ENCODE measurements at places on chromosomes 5 and 9. TPM values are rescaled to one million over a fixed set of nuclear protein-coding genes. Genes with fewer than 3 reads are reported as not detected.
A peak's percentile ranks its signal among the peaks of the same experiment; 100 is the strongest.

GRCh38 chr9:11962327-11962726 is 730.9 kb upstream of the TYRP1 start:
- DNase-seq, result no peak

Gene OBP2B
- not detected for total RNA-seq

DNA sequence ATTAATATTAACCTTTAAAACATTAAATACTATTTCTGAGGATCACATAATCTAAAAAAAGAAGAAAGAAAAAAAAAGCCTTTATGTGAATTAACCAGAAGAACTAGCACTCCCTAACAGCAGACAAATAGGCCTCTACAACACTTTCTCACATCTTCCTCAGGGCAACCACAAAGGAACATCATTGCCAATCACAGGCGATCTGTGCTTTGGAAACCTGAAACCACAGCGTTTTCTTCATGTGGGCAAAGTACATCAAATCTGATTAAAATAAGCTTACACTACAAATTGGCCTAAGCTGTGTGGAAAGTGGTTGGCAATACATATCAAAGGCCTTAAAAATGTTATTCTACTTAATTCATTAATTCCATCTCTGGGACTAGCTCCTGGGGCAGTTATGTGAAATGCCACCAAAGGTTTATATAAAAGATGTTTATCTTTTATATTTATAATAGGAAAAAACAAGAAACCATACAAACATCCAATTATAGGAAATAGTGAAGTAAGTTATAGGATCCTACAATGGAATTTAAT is 184.8 kb upstream of the TBCA start:
- DNase-seq, result no peak

DNA sequence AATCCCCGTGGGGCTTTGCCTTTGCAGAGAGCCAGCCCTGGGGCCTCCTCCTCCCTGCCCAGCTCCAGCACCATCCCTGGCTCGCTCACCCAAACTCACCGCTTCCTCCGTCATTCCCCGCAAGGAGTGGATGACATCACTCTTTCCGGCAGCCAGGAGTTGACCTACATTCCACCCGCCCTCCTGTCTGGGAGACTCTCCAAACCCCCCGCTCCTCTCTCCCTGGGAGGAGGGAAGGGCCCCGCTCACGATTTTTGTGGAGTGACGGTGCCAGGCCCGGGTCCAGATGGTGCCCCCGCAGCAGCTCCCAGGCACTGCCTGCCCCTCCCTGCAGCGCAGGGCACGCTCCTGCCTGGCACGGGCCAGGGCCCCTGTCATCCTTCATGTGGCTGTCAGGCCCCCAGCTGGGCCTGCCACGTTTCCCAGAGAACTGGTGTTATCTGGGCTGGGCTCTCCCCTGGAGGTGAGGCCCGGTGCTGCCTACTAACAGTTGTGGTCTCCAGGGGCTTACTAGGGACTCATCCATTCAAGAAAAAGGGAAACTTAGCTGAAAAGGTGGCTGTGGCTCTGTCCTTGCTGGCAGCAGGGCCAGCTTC is 52.3 kb downstream of the NTNG2 start:
- DNase-seq, result no peak

GRCh38 chr9:133269537-133270362 is 5.3 kb downstream of the ABO start:
- no peak for DNase-seq

Gene NMUR2
- not detected for total RNA-seq

GRCh38 chr5:142866563-142867275 is 96.5 kb downstream of the ARHGAP26 start:
- DNase-seq, result peak; percentile 9

Gene MOB3B
- 0.51 TPM for total RNA-seq

DNA sequence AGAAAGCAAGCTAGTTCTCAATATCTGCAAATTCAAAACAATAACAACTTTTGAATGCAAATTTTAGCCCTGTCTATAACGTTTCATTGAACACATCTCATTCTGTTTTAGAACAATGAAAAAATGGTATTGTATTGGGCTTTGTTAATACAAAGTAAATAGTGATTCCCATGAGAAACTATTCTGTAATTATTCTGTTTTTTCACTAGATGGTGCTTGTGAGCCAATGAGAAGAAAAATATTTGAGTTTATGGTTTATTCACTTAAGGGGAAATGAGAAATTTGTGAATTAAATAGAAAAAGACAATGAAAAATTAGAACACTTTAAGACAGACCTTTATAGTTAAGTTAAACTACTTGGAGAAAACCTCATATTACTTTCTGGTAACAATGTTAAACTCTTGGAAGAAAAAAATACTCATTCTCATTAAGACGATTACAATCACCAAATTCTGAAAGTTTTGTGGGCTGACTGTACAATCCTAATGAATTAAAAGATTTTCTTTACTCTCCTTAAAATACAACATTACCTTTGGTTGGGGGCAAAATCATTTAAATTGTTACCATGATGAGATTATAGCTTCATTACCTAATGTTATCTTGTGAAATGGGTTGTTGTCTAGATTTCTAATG is 127.0 kb downstream of the NNT start:
- no peak for DNase-seq

All from T-cell (primary cell).